Fibroblast of pulmonary artery (primary cell): ENCODE measurements at places on chromosomes 11 and 22.

GRCh38 chr11:84289381-84289906 lies 1003.3 kb upstream of the CCDC90B start:
- DNase-seq: peak; percentile 60

DNA sequence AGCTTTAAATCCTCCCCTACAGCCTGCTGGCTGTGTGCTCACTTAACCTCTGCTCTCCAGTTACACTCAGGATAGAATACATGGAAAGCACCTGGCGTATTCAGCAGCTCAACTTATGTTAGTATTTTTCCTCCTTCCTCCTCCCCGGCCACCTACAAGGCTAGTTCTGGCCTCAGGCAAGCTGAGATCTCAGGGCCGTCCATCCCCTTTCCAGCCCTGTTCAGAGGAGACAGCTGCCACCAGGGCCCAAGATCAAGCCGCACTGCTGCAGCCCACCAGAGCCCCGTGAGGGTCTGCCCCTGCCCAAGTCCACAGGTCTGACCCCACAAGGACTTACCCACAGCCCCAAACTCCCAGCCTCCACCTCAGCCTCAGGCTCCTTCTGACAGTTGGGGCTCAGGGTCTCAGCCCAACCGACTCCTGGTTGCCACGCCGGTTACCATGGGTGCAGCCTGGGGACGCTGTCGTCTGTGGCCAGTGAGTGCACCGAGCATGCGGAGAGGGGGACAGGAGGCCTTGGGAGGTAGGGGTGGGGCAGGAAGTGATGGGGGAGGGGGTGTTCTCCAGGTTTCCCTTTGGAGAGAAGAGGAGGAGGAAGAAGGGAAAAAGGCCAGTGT lies at the start of gene C11orf16:
Gene C11orf16, minus strand, starts transcription at position 384 of the 617 bp plus-strand sequence. CDS start 639 bp downstream, outside the sequence.
- DNase-seq: no peak

DNA sequence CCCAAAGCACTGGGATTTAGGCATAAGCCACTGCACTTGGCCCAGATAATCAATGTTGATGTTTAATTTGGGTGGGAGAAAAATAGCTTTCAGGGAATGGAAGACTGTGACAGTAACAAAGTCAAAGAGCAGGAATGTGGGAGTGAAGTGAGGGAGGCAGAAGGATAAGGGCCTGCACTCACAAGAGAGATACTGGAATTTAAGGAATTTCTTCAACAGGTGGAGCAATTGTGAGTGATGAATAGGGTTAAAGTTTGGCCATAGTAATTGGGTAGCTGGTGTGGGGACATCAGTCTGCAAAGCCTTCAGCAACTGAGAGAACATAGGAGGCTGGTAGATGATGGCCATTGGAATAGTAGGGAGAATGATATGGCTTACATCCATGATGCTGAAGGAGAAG lies 8.6 kb upstream of the APBB1 start:
- no peak for DNase-seq

DNA sequence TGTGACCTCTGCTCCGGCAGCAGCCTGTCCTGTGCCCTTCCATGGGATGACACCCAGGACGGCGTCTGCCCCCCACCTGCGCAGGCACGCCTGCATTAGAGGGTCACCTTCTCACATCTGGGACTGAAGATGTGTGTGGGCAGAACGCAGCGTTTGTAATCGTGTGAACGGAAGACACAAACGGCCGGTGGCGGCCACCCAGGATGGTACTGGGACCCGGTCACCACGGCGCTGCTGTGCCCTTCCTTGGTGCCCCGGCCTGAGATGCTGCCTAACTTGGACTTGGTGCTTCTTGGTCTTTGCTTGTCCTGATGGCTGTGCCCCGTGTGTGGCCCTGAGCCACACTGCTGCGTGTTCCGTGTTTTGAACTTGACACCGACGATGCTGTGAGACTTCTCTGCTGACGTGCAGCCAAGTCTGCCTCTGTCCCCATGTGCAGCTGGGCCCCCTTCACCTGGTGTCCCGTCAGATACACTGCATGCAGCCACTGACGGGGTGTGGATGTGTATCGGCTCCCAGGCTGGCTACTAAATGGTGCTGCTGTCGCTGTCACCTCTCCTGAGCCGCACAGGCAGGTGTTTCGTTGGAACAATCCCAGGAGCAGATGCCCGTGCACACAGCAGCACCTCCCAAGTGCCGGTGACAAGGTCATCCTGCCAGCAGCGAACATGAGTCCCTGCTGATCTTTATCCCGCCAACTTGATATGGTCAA lies 21.4 kb downstream of the YPEL1 start:
- no peak for DNase-seq

DNA sequence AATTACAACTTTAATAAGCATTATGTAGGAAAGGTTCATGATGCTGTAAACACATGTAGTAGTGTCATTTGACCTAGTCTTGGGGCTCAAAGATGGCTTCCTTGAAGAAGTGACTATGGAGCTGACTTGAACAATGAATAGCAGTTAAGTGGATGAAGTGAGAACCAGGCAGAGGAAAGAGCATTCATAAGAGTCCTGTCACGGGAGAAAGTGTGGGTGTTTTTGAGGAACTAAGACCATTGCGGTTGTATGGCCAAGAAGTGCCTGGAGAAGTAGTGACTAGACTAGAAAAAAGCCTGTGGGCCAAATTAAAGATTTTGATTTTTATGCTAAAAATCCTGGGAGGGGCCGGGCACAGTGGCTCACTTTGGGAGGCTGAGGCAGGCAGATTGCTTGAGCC lies 7.2 kb upstream of the IL18BP start:
- DNase-seq: no peak

DNA sequence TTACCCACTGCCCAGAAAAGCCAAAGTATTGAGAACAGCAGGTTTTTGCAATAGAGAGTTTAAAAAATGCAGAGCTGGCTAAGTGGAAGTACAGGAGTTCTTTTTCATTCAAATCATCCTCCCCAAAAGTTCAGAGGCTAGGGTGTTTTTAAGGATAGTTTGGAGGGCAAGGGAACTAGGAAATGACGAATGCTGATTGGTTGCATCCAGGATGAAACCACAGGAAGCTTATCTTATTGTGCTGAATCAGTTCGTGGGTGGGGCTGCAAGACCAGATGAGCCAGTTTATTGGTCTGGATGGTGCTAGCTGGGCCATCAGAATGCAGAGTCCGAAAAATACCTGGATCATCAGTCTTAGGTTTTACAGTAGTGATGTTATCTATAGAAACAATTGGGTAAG lies 1427.1 kb downstream of the LRRC4C start:
- DNase-seq: no peak

DNA sequence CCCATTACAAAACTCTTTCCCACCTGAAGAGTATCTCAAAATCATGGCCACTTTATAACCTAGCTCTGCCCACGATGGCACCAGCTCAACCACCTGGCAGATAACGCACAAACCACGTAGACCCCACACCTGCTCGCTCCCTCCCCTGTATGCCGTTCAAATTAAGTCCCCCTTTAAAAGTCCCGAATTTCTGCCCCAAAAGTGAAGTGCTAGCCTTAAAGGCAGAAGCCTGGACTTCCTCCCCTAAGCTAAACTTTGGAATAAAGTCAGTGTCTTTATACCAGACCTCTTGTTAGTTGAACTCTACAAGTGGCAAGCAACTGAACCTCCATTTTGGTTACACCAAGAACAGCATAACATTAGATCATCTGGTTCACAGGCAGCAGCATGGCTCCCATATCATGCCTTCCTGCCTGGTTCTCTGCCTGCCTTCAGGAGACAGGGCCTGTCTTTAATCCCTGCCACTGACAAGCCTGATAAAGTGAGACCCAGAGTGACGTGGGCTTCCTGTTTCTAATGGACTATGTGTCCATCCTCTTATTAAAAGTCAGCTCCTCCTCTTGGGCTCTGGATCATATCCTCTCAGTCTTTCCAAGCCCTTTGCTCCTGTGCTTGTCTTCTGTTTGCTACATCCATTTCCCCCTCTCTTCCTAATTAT lies 32.6 kb upstream of the NNMT start:
- peak; percentile 36 for DNase-seq

- DNase-seq: no peak
These were observed 145.3 kb downstream of the CRYBB2 start for GRCh38 chr22:25364736-25365241.

GRCh38 chr11:27312110-27312509 lies 50.9 kb downstream of the CCDC34 start:
- DNase-seq: no peak
